Stimulated activated CD8-positive, alpha-beta memory T cell treated with anti-CD3 and anti-CD28 coated beads, Interleukin-7, amount 100 ng/mL, for 1 hour (primary cell): ENCODE measurements at places on chromosomes 1 and 21.

- DNase-seq, result no peak
These were observed 1.9 kb downstream of the GPSM2 start for GRCh38 chr1:108878678-108879077.

DNA sequence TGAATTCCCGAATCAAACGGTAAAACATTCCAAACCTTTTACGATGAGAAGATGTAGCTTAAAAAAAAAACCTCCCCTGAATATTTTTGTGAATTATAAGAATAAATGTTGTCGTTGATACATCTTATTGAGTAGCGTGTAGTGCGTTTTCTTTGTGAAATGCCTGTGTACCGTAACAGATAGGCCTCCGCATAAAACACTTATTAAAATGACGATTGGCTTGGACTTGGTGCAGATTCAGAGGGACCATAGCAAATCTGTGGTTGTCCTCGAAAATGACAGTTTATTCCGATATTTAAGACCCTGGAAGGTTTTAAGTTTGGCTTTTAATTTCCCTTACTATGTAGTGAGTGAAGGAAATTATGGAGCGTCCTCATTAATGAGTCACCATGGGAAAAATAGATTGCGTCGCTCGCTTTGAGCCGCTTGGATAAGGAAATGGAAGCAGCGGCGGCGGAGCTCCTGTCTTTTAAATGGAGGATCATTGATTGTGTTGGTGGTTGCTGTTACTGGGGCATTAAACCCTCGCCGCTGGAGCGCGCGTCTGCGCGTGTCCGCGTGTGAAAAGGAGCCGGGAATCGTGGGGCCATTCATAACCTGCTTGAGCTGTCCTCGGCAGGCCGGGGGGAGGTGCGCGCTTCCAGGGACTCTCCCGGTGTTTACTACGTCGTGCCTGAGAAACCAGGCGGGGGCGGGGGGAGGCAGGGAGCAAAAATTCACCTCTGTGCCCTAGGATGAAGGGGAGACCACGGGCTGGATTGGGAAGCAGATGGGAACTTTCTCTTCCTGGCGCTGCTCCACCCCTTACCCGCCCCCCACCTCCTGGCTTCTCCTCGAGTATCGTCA is 1.6 kb downstream of the SPEN start:
- no peak for DNase-seq

DNA sequence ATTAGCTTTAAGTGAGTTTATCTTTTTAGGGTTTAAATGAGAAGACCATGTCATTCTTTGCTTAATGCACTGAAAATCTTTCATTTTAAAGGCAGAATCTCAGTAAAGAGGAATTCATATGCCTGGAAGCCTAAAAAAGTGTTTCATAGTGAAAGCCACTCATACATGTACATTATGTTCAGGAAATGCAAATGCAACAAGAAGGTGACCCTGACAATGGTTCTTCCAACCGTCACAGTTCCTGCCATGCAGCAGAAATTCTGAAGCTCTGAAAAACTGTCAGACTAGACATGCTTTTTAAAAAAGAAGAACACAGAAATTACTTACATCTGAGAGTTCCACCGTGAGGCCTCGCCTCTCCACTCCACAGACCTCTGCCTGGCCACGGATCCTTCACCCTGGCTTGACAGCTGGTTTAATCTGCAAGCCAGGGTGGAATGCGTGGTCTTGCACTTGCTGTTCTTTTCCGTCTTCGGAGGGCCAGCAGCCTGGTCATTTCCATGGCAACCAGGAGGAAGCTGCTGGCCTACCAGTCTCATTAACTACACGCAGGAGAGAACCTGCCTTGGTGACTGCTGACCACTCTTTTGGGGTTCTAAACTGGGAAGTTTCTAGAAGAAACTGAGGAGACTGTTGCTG is 41.8 kb upstream of the PAXBP1 start:
- DNase-seq, result no peak

GRCh38 chr1:173295391-173295790 is 88.3 kb upstream of the TNFSF4 start:
- DNase-seq, result no peak

DNA sequence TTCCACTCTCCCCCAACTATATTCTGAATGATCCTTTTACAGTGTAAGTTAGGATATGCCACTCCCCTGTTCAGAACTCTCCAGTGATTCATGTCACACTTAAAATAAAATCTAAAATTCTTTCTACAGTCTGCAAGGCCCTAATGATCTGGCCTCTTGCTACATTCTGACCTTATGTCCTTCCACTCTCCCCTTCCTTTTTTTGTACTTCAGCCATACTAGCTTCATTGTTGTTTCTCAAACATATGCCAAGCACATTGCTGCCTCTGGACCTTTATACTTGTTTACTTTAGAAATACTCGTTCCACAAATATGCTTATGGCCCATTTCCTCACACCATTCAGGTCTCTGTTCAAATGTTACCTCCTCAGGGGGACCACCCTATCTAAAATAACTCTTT is 14.8 kb upstream of the PSMA5 start:
- DNase-seq, result no peak

GRCh38 chr1:15342408-15342967 is 67.2 kb upstream of the EFHD2 start:
- DNase-seq, result no peak

GRCh38 chr1:176330782-176331181 is 123.7 kb upstream of the COP1 start:
- no peak for DNase-seq

- DNase-seq, result no peak
These were observed 51.1 kb upstream of the PDC start for GRCh38 chr1:186511761-186512637.

GRCh38 chr21:14414932-14415508 is 32.1 kb upstream of the HSPA13 start:
- DNase-seq, result no peak

DNA sequence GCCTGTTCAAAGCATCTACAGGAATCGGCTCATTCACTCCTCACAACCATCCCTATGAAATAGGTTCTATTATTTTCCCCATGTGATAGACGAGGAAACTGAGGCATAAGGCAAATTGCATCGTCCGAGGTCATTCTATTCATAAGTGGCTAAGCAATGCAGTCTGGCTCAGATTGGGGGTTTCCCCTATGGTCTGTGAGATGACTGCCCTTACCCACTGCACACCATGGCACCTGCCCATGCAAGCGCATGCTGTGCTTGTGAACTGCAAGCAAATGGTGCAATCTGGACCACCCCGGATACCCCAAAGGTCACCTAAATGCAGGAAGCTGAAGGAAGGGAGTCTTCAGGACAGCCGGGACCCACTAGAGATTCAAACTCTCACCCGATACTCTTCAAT is 123.4 kb upstream of the SOD1 start:
- no peak for DNase-seq

GRCh38 chr1:25694167-25695007 is 77.8 kb downstream of the MAN1C1 start:
- DNase-seq, result no peak

DNA sequence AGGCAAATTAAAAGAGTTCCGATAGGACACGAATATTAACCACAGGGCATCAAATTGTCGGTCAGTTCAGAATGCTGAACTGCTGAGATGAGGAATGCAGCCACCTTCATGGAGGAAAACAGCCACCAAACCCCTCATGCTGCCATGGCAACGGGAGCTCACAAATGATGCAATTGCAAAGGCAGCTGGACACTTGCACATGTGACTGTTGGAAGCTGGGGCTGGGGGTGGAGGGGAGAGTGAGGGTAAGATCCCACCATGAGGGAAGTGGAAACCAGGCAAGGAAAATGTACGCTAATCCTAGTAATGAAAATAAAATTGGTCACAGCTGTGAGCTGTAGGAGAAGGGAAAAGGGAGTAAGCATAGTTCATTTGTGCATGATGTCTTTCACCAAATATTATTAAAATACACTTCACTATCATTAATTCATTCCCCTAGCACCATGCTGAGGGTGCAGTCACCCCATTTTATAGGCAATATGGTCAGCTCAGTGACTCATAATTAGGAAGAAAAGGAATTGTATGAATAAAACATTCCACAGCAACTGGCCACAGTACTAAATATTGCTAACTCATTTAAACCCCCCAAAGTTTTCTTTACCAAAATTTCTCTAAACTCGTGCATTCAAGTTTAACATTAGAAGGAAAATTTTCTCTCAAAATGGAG is 15.3 kb downstream of the BECN2 start:
- DNase-seq, result no peak

DNA sequence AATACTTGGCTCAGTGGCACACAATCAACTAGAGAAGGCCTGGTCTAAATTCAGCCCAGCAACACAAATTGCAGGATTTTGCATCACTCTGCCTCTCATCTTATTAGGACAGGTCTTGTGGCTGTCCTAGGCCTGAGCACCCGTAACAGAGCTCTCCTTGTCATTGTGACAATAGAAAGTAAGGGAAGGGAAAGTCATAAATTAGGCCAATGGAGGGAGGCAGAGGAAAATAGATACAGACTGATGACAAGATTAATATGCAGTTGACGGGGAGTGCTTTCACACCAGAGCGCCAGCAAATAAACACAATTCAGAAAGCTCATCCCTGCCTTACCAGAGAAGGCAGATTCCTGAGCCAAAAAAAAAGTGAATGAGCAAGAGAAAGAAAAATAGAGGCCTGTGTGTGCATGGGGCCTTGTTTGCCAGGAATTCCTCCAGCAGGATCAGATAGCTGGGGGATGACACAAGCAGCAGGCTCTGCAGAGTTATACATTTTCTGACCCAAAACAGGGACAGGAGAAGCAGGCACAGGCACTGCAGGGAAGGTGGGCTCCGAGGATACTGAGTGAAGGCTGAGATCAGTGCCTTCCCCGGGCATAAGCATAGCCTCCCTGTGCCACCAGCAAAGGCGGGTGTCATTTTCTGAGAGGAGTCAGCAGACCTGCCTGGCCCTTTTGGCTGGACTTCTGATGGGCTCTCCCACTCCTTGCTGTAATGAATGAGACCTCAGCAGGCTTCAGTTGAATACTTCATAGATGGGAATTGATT is 110.0 kb upstream of the SPAG17 start:
- DNase-seq, result no peak

GRCh38 chr21:40129809-40130208 is 262.6 kb downstream of the PCP4 start:
- DNase-seq, result no peak

DNA sequence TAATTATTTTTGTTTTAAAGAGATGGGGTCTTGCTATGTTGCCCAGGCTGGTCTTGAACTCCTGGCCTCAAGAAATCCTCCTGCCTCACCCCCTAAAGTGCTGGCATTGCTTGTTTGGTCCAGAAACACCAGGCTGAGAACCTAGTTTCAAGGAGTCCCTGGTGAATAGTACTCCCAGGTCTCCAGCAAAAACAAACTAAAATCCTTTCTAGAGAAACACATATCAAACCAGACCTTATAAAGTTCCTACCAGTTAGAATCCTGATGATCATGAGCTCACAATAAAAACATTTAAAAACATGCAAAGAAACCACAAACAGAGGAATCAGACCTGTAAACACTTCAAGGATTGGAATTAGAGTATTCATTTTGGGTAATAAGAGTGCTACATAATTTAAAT is 34.4 kb upstream of the PADI1 start:
- DNase-seq, result no peak

- no peak for DNase-seq
These were observed 75.5 kb downstream of the SIPA1L2 start for GRCh38 chr1:232554409-232554808.

GRCh38 chr1:226033582-226033981 is 28.9 kb upstream of the H3-3A start:
- no peak for DNase-seq

GRCh38 chr1:218371927-218372672 is 27.0 kb downstream of the TGFB2 start:
- no peak for DNase-seq

DNA sequence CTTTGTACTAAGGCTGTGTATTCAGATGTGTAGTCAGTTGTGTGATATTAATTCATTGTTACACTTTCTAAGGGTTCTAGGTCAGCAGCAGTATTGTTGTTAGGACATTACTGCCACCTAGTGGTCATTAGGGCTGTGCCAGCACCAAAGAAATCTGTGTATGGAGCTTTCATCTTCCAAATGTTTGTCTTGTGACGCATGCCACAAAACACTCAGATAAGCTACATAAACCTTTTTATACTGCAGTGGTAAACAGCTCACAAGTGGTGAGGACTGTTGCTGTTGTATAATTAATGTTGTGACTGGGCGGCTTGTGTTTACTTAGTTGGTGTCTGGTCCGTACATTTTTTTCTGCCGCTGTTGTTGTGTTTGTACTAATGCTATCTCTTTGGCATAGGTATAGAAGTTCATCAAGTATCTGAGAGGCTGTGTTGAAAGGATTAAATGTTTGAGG is 51.7 kb downstream of the S1PR1 start:
- DNase-seq, result peak; percentile 29

GRCh38 chr1:185449378-185450059 is 132.5 kb upstream of the IVNS1ABP start:
- no peak for DNase-seq

- no peak for DNase-seq
These were observed 22.1 kb downstream of the SLC2A7 start for GRCh38 chr1:9004031-9004699.

DNA sequence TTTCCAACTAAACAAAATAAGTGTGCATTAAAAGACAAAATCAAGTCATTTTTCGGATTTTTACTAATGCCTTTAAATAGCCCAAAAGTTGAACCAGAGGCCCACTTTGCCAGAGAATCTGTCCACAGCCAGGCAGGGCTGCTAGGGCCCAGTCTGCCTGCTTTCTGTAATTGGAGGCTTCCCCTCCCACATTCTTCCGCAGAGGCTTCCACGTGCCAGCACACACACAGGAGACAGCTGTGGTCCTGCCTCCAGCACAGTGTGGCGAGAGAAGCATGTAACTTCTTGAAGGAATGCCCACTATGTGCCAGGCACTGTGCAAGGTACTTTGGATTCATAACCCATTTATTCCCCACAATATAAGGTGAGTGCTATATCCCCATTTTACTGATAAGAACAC is 11.3 kb upstream of the PDZK1IP1 start:
- DNase-seq, result no peak

- no peak for DNase-seq
These were observed 68.6 kb downstream of the PIK3CD start for GRCh38 chr1:9719978-9720722.

GRCh38 chr1:150056407-150056806 is 11.2 kb upstream of the VPS45 start:
- no peak for DNase-seq

DNA sequence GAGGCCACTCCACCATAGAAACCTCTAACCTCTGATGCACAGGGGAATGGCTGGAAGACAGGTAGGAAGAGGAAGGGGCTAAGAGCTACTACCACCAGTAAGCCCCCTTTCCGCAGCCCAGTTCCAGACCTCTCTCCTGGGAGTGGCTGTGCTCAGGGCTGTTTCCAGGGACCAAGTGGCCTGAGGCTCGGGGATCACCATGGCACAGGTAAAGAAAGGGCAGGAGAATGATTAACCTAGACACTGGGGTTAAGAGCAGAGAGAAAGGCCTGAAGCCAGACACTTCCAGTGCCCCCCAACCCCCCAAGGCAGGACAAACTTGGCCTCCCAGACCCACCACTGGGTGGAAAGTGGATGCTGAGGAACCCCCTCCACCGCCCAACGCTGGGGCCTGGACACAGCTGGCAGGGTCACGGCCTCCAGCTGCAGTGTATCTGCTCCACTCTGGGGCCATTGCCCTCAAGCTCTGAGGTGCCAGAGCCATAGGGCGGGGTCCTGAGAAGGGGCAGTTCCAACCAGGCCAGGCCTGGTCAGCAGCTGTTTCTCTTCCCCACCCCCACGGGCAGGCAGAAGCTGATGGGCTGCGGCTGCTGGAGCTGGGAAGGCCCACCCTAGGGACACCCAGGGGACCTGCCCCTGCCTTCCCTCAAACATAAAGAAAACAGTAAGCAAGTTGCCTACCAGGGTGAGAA is 2.6 kb downstream of the TAGLN2 start:
- DNase-seq, result no peak
